ENCODE measurements at places on chromosomes 3 and 15.

DNA sequence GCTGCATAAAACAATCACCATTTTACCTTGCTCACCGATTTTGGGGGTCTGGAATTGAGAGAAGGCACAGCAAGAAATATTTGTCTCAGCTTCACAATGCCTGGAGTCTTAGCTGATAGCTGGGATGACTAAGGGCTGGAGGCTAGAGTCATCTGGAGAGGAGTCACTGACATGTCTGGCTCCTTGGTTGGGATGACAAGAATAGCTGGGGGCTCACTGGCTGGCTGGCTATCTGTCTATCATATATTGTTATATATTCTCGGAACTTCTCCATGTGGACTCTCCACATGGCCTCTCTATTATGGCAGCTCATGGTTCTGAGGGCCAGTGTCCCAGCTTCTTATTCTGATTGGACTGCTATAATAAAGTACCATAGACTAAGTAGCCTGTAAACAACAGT, 20.0 kb upstream of the TRIM71 start:
- no peak for DNase-seq

DNA sequence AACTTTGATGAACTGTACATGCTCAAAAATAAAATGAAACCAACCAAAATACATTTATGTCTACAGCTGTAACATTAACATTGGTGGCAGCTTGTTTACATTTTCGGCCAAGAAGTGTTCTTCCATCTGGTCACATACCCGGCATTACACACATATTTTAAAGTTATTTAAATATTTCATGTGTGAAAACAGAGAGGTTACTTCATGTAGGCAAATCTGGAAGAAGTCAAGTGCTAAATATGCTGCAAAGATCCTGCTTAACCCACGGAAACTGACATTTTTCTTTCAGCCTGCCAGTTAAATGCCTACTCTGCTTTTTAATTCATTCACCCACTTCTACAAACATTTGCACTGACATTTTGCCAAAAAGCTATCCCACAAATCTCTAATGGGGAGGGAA, 69.7 kb downstream of the MB21D2 start:
- no peak for DNase-seq

DNA sequence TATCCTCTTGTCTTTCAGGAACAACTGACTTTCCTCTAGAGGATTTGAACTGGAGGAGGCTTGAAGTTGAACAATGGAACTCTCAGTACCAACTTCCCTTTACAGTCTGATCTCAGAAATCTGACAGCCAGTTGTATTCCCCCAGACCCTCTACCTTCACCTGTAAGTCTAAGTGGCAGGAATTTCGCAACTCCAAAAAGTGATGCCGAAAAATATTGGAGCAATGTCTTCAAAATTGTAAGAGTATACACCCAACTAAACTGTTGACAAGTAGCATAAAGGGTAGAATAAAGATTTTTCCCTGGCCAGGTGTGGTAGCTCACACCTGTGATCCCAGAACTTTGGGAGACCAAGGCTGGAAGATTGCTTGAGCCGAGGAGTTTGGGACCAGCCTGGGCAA, 69.1 kb upstream of the CFAP20DC start:
- no peak for DNase-seq

GRCh38 chr15:35603301-35603700, 57.3 kb upstream of the DPH6 start:
- DNase-seq: no peak

- no peak for DNase-seq
Observed at GRCh38 chr3:45942051-45942825, 1.0 kb upstream of the CXCR6 start.

DNA sequence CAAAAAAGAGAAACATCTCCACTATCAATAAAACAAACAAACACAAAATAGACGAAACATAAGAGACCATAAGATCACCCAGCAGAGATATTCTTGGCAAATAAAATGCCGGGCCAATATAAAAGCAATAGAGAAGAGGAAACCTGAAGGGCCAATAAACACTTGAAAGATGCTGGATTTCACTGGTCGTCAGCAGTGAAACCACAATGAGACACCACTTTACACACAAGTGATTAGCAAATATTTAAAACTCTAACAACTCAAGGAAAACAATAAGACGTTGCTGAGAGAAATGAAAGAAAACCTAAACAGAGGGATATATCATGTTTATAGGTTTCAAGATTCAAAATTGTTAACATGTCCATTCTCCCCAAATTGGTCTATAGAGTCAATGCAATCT, 148.5 kb downstream of the WDR76 start:
- DNase-seq: no peak

DNA sequence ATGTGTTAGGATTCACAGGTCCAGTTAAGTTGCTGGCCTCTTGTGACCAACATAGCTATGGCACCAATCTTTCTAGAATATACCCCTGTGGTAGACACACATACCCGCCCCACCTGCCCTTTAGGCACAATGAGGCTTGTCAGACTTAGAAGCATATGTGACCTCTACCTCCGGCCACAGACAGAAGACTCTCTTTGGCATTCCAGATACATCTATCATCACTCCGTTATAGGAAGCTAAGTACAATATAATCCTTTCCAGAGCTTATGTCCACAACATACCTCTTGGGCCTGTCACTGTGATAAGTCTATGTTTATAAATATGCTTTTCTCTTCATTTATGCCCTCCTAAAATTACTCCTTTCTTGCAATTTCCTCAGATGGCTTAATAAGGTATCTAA, 39.8 kb downstream of the CD47 start:
- no peak for DNase-seq

- DNase-seq: no peak
Observed at GRCh38 chr3:105915524-105915923, 46.7 kb upstream of the CBLB start.
